ENCODE measurements at places on chromosomes 7 and 10.
A peak's percentile ranks its signal among the peaks of the same experiment; 100 is the strongest.

DNA sequence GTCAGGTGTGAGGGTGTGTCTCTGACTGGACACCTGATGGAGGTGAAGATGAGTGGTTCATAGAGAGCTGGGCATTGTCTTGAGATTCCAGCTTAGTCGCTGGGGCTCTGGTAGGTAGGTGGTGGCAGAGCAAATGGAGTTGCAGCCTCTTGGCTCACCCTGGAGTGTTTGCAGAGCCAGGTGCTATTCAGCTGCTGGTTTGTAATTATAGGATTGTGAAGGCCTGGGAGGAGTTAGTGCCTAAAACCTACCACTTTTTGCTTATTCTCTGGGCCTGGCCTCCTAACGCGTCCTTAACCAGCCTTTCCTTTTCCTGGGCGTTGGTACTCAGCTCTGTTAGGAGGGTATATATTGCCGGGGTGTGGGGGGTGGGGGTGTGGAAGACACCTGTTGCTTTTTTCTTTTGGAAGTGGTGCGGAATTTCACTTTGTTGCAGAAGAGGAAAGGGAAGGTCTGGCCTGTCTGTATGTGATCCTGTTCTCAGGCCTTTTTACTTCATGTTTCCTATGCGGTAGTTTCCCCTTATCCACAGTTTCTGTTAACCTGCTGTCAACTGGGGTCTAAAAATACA, 3.2 kb downstream of the PPRC1 start:
- DNase-seq = no peak

DNA sequence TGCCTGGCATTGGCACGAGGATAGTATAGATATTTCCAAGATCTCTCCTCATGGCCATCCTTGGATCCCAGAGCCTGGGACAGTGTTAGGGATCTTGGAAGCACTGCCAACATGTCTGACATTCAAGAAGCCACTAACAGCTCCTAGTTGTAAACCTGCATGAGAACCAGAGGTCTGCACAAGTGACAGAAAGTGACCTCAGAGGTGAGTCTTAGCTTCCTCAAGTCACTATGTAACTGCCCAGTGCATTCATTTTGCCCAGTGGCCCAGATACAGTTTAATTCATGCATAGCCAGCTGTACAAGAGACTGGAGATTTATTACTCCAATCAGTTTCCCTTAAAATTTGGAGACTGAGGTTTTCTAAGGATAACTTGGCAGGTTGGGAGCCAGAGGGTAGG, 16.7 kb downstream of the SUGCT start:
- no peak for DNase-seq

- no peak for DNase-seq
Observed at GRCh38 chr10:129410688-129411392, 56.2 kb upstream of the MGMT start.

DNA sequence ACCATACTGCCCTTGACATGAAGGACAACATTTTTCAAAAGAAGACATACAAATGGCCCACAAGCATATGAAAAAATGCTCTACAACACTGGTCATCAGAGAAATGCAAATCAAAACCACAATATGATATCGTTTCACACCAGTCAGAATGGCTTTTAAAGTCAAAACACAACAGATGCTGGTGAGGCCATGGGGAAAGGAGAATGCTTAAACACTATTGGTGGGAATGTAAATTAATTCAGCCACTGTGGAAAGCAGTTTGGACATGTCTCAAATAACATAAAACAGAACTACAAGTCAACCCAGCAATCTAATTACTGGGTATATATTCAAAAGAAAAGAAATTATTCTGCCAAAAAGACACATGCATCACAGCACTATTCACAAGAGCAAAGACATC, 4.2 kb upstream of the NT5C3A start:
- DNase-seq = no peak

GRCh38 chr10:32141018-32141807, 85.0 kb upstream of the KIF5B start:
- DNase-seq = no peak

- DNase-seq = no peak
Observed at GRCh38 chr7:35749556-35749955, 51.3 kb upstream of the SEPTIN7 start.

GRCh38 chr10:34580214-34580613, 234.9 kb downstream of the PARD3 start:
- DNase-seq = no peak

DNA sequence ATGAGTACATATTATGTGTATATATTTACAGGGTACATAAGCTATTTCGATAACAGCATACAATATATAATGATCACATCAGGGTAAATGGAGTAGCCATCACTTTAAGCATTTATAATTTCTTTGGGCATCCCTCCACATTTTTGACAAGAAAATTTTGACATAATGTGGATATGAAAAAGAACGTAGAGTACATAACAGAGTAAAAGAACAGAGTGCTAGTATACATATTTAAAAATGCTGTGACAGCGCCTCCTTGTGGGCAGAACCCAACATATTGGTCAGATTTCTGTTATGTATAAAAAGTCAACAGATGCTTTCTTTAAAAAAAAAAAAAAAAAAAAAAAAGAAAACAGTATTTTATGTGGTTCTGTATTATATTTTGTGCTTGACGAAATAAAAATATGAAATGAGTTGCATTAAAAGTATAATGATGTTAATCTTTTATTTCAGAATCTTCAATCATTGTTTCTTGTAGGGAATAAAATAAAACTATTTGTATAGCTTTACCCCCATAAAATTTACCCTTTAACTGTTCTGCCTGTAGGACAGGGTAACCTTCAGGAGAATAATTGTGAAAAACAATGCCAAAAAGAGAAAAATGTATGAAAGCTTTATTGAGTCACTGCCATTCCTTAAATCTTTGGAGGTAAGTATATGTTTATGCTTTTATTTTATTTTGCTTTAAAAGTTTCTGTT, 18.3 kb upstream of the HBP1 start:
- peak; percentile 15 for DNase-seq

GRCh38 chr10:120580918-120581895, 124.2 kb downstream of the PLPP4 start:
- DNase-seq = no peak

- DNase-seq = peak; percentile 7
Observed at GRCh38 chr7:103573479-103574058, 127.6 kb upstream of the SLC26A5 start.

- DNase-seq = no peak
Observed at GRCh38 chr10:17645621-17646345, 1.8 kb downstream of the STAM start.

DNA sequence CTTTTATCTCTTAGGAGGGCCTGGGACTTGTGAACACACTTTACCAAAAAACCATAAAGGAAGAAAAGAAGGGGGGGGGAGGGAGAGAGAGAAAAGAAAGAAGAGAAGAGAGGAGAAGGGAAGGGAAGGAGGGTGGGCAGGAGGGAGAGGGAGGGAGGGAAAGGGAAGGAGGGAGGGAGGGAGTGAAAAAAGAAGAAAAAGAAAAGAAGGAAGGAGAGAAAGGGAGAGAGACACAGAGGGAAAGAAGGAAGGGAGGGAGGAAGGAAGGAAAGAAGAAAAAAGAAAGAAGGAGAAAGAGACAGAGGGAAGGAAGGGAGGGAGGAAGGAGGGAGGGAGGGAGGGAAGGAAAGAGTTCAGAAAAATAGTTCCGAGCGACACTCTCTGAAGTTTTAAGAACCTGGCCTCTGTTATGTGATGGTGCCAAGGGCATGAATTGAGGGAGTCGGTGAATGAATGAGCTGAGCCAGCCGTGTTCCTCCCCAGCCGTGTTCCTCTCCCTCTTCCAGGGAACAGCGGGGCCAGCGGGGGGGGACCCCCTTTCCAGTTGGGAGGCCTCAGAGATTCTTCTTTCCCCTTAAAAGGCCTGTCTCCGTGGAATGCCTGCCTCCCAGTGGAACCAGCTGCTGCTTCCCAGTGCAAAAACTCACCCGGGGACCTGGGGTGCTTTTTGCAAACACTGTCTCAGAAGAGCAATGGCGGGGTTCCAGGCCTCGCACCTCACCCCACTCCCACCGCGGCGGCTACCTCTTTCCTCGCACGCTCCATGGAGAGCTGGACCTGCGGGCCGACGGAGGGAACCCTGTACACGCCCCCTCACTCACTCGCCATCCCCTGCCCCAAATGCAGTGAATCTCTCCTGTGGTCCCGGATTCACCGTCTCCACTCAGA, 84.1 kb downstream of the FOXL3 start:
- DNase-seq = no peak

GRCh38 chr10:128686630-128687278, 560.5 kb upstream of the MKI67 start:
- DNase-seq = no peak

DNA sequence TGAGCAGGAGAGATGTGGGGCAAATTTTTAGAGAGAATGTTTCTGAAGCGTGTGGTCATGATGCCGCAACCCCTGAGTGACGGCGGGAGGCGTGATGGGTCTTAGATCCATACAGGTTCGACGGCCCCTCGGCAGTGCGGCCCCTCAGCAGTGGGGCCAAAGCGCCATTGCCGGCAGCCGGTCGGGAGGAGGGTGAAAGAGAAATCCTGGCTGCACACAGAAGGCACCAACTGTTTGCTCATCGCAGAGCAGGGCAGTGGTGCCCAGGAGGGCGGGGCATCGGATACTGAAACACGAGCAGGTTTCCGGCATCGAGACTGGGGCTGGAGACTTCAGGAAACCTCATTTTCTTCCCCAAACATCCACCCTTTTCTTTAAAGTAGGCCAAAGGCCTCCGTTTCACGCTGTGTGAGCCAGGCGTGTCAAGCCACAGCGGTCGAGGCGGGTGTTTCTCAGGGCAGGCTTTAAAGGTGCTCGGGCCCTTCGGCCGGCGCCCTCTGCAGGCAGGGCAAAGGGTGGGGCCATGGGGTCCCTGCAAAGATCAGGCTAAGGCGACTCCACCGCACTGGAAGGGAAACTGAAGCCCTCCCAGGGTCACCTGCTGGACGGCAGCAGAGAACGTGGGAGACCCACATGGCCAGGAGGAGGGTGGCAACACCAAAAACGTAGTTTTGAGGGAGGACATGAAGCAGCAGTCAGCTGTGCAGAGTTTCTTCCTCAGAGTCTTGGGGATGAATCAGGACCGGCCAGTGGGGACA, 42.0 kb upstream of the PPP2R2D start:
- no peak for DNase-seq

DNA sequence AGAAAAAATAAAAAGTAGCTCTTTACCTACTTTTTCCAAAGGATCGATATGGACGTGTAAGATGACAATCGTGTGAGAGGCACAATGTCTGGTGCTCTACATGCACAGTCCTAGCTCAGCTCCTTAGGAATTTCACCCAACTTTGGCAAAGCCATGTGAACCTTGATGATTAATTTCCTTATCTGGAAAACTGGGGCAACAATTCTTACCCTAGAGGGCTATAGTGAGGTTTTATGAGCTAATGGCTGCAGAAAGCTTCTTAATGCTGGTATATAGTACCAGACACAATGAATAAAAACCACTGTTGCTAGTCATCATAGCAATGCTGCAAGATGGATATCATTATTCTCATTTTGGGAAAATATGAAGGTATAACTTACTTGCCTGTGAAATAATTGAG, 202.7 kb downstream of the PARD3 start:
- no peak for DNase-seq

GRCh38 chr10:35752469-35753461, 110.7 kb upstream of the FZD8 start:
- no peak for DNase-seq

- DNase-seq = no peak
Observed at GRCh38 chr10:47023237-47024045, 112.2 kb downstream of the PTPN20 start.

DNA sequence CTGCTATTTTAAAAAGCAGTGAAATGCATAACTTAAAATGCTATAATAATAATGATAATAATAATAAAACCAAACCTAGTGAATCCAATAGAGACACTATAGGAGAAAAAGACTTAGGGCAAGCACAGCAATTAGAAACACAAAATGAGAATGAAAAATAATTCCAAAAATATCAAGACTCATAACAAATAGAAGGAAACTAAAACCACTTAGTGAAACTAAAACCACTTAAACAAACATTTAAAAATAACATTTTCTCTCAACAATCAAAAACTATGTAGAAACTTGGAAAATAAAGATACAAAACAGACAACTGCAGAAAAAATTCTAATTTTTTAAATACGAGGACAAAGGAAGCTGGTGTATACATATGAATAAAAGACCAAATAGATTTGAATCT, 655.2 kb upstream of the NRG3 start:
- no peak for DNase-seq

DNA sequence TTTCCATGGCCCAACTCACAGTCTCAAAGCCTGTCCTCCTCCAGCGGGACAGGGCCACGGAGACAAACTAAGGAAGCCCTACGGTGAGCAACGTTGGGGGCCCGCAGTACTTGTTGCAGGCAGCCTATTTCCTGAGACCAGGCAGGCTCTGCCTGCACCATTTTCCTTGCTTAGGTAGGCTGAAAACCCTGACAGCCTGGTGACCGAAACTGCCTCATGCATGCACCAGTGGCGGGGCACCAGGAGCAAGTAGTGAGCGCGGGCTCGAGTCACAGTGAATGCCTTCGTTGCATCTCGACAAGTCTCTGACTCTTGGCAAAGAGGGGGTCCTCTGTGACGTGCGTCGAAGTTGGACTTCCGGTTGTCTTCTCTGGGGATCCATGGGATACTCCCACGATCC, 23.3 kb upstream of the ZNF273 start:
- DNase-seq = no peak

DNA sequence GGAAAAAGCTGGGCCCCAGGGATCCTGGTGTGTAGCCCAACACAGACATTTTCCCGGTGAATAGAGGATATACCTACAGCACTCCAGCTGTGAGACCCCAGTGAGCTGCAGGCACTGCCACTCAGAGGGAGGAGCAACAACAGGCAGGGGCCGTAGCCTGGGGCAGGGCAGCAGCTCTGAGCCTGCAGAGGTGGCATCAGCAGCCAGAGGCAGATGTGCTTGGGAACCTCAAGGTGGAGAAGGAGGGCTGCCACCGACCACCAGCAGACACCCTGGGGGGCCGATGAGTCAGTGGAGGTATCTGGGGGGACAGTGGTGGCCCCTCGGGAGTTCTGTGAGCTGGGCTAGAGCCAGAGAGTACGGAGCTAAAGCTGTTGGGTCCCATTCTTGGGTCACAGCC, 110.2 kb upstream of the GDF10 start:
- DNase-seq = no peak

DNA sequence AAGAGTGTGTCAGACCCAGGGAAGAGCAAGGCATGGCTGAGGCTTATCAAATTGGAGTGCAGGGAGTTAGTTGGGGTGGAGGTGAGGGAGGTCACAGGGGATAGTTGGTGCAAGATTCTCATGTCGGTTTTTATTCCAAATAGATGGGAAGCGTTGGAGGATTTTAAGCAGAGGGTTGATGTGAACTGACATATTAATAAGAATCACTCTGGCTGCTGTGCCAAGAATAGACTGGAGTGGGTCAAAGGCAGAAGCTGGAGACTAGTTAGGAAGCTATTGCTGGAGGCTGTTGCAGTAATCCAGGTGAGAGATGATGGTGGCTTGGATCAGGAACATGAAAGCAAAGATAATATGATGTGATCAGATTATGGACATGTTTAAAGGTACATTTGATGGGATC, 36.5 kb downstream of the LRRC18 start:
- DNase-seq = no peak

- no peak for DNase-seq
Observed at GRCh38 chr10:12638103-12638502, 288.8 kb downstream of the CAMK1D start.

DNA sequence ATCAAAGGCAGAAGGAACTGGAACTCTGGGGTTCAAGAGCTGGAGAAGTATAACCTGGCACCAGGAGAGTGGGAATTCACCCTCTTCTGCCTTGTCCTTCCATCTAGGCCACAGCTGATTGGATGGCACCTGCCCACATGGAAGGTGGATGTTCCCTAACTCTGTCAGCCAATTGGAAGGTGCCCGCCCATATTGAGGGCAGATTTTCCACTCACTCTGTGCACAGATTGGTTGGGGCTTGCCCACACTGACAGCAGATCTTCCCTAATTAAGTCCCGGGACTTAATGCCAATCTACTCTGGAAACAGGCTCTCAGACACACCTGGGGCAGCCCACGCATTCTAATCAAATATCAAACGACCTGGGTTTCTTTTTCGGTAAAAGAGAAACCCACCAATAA, 1142.3 kb upstream of the CELF2 start:
- DNase-seq = no peak
